Tibial nerve (tissue), 4 donors: ENCODE measurements at places on chromosomes 3 and 15.
A peak's percentile ranks its signal among the peaks of the same experiment; 100 is the strongest.

- H3K36me3 ChIP-seq, result no peaks in the 10 kb centered on the region
- peak overlapping the region; percentile 97 for H3K27ac ChIP-seq
- no peak overlapping the region for H3K4me3 ChIP-seq
- no peaks in the 10 kb centered on the region for H3K27me3 ChIP-seq
- peaks cover 15% of the 10 kb centered on the region for H3K4me1 ChIP-seq
Observed at GRCh38 chr3:72953325-72953956, 43.2 kb upstream of the PPP4R2 start.

- no peak for DNase-seq
- H3K4me1 ChIP-seq, result no peaks in the 10 kb centered on the region
- no peaks in the 10 kb centered on the region for H3K27me3 ChIP-seq
- no peak overlapping the region for H3K27ac ChIP-seq
- H3K4me3 ChIP-seq, result no peak overlapping the region
- no peaks in the 10 kb centered on the region for H3K36me3 ChIP-seq
Observed at GRCh38 chr3:172271386-172271976, 176.8 kb downstream of the GHSR start.

- H3K27me3 ChIP-seq, result no peaks in the 10 kb centered on the region
- no peak for DNase-seq
- no peak overlapping the region for H3K27ac ChIP-seq
- no peaks in the 10 kb centered on the region for H3K36me3 ChIP-seq
- H3K4me1 ChIP-seq, result peaks cover 54% of the 10 kb centered on the region
Observed at GRCh38 chr15:65870889-65871533, 1.7 kb downstream of the RAB11A start.

DNA sequence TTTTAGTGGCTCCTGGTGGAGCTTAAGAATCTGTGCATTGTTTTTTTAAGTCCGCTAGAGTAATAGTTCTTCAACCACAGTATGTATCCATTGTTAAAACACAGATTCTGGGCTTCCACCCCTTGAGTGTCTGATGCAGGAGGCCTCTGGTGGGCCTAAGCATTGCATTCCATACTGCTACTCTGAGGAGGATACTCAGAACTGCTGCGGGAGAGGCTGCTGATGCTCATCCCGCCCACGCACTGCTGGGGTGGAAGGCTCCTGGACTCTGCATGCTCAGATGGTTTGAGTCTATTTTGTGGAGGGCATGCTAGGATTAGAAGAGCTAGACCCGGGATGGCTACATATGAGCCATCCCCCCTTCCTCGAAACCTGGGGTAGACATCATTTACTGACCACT is 74.4 kb downstream of the THSD4 start:
- H3K4me1 ChIP-seq, result no peaks in the 10 kb centered on the region
- H3K27me3 ChIP-seq, result no peaks in the 10 kb centered on the region
- no peak overlapping the region for H3K27ac ChIP-seq
- no peak overlapping the region for H3K4me3 ChIP-seq
- DNase-seq, result no peak

DNA sequence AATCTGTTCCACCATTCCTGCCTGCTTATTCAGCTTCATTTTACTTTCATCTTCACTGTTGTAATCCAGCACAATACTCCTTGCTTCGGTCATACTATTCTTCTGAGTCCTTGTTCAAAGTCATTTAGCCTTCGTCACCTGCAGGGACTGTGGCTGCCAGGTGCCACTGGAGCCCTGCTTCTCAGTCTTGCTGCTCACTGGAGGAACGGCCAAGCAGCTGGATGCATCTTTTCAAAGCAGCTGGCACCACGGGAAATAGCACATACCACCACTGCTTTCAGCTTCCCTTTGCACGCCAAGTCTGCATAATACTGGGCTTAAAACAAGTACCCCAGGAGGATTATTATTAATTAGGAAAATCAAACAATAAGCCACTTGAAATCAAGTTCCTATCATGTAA is 287.6 kb downstream of the BCHE start:
- H3K4me1 ChIP-seq, result no peaks in the 10 kb centered on the region
- no peak overlapping the region for H3K4me3 ChIP-seq
- no peak for DNase-seq
- H3K27me3 ChIP-seq, result no peaks in the 10 kb centered on the region
- no peaks in the 10 kb centered on the region for H3K36me3 ChIP-seq

DNA sequence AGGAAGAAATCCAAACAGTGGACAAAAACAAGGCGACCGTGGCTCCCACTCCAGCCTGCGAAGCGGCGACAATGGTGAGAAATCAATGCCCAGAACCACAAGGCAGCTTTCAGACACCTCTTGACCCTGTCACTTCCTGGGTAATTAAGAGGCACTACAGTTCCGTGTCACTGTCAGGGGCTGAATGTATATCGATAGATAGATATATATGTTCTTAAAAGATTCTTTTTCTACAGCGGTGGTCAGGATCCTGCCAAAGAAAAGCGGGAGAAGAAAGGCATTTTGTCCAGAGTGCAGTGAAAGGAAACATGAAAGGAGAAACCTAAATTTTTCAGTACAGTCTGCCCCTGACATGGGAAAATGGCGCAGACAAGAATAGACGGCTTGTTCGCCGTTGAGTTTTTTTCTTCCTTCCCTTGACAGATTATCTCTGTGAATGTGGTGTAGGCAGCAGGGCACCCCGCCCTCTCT is 56.2 kb upstream of the HES1 start:
- H3K27me3 ChIP-seq, result no peaks in the 10 kb centered on the region
- H3K36me3 ChIP-seq, result no peaks in the 10 kb centered on the region
- no peaks in the 10 kb centered on the region for H3K4me1 ChIP-seq
- no peak for DNase-seq
- no peak overlapping the region for H3K27ac ChIP-seq
- no peak overlapping the region for H3K4me3 ChIP-seq

- no peaks in the 10 kb centered on the region for H3K4me1 ChIP-seq
- no peak overlapping the region for H3K27ac ChIP-seq
- H3K4me3 ChIP-seq, result no peak overlapping the region
- H3K27me3 ChIP-seq, result no peaks in the 10 kb centered on the region
Observed at GRCh38 chr15:82108489-82109078, 62.8 kb upstream of the MEX3B start.

- no peak overlapping the region for H3K27ac ChIP-seq
- no peaks in the 10 kb centered on the region for H3K27me3 ChIP-seq
- no peaks in the 10 kb centered on the region for H3K36me3 ChIP-seq
- peaks cover 69% of the 10 kb centered on the region for H3K4me1 ChIP-seq
Observed at GRCh38 chr3:51679318-51679717, 8.3 kb downstream of the TEX264 start.

GRCh38 chr3:191070201-191070600 is 128.8 kb upstream of the OSTN start:
- H3K4me1 ChIP-seq, result no peaks in the 10 kb centered on the region
- no peaks in the 10 kb centered on the region for H3K36me3 ChIP-seq
- H3K4me3 ChIP-seq, result no peak overlapping the region
- DNase-seq, result no peak

- H3K27me3 ChIP-seq, result no peaks in the 10 kb centered on the region
- no peak overlapping the region for H3K4me3 ChIP-seq
- H3K4me1 ChIP-seq, result no peaks in the 10 kb centered on the region
- H3K36me3 ChIP-seq, result no peaks in the 10 kb centered on the region
- H3K27ac ChIP-seq, result no peak overlapping the region
Observed at GRCh38 chr15:65189102-65189740, 4.1 kb upstream of the CLPX start.

- H3K27me3 ChIP-seq, result no peaks in the 10 kb centered on the region
- peaks cover 2% of the 10 kb centered on the region for H3K4me1 ChIP-seq
- no peak overlapping the region for H3K27ac ChIP-seq
Observed at GRCh38 chr3:16888785-16889607, 4.2 kb downstream of the PLCL2 start.

DNA sequence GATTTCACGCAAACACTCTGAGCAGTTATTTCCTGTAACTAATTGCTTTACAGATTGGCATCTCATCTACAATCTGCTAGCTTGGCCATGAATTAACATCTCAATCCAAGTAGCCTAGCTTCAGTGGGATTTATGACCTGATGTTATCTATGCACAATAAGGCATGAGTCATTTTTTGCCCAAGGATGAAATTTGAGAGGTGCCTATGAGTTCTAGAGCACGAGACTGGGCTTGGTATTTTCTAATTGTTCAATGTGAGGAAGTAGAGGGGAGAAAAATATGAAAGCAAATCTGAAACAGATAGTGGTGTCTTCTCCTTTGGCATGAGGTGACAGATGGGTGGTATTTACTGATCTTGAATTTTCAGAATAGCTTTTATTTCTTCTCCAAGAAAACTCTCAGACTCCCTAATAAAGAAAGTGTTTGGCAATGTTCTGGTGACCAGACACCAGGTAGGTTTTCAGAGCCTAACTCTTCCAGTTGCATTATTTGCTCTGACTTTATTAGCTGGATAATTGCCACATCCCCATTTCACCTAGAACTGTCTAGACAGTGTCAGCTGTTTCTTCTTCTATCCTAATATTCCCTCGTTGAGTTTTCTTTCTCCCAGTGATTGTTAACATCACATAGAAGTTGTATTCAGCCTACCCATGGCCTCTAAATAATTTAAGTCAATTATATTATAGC is 301.0 kb upstream of the UMPS start:
- H3K4me3 ChIP-seq, result no peak overlapping the region
- no peak overlapping the region for H3K27ac ChIP-seq
- H3K36me3 ChIP-seq, result no peaks in the 10 kb centered on the region
- H3K4me1 ChIP-seq, result no peaks in the 10 kb centered on the region
- H3K27me3 ChIP-seq, result no peaks in the 10 kb centered on the region

GRCh38 chr3:101836652-101837598 is 12.4 kb upstream of the NFKBIZ start:
- no peaks in the 10 kb centered on the region for H3K36me3 ChIP-seq
- peaks cover 11% of the 10 kb centered on the region for H3K4me1 ChIP-seq
- no peaks in the 10 kb centered on the region for H3K27me3 ChIP-seq
- no peak for DNase-seq

- H3K27me3 ChIP-seq, result no peaks in the 10 kb centered on the region
- no peak overlapping the region for H3K4me3 ChIP-seq
- no peaks in the 10 kb centered on the region for H3K36me3 ChIP-seq
- H3K27ac ChIP-seq, result no peak overlapping the region
- H3K4me1 ChIP-seq, result no peaks in the 10 kb centered on the region
- DNase-seq, result no peak
Observed at GRCh38 chr15:28980709-28981350, 95.1 kb downstream of the APBA2 start.

GRCh38 chr3:150469031-150469930 is 61.2 kb downstream of the TSC22D2 start:
- no peaks in the 10 kb centered on the region for H3K36me3 ChIP-seq
- H3K27me3 ChIP-seq, result no peaks in the 10 kb centered on the region
- no peak for DNase-seq
- no peak overlapping the region for H3K27ac ChIP-seq
- no peaks in the 10 kb centered on the region for H3K4me1 ChIP-seq

- H3K36me3 ChIP-seq, result no peaks in the 10 kb centered on the region
- H3K4me1 ChIP-seq, result no peaks in the 10 kb centered on the region
- H3K27ac ChIP-seq, result no peak overlapping the region
- no peak for DNase-seq
Observed at GRCh38 chr3:294096-294495, 97.5 kb downstream of the CHL1 start.

- H3K4me3 ChIP-seq, result no peak overlapping the region
- H3K27me3 ChIP-seq, result no peaks in the 10 kb centered on the region
- no peak overlapping the region for H3K27ac ChIP-seq
- no peaks in the 10 kb centered on the region for H3K4me1 ChIP-seq
- H3K36me3 ChIP-seq, result no peaks in the 10 kb centered on the region
Observed at GRCh38 chr3:38446085-38446686, 7.5 kb upstream of the ACVR2B start.

DNA sequence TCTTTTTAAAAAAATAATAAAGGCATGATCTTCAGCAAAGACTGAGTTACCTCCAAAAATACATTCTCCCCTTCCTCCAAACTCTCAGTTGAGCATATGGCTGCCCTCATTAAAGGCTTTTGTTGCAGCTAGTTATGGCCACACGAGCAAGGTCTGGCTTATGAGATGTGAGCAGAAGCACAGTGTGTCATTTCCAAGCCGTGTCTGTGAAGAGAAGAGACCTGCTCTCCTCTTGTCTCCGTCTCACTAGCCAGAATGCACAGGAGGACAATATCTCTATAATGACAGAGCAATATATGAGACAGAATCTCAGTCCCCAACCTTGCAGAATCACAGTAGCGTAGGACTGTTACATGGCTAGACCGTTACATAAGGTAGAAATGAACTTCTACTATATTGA is 152.3 kb downstream of the MAGI1 start:
- H3K27me3 ChIP-seq, result no peaks in the 10 kb centered on the region
- no peaks in the 10 kb centered on the region for H3K36me3 ChIP-seq
- H3K27ac ChIP-seq, result no peak overlapping the region
- DNase-seq, result no peak

GRCh38 chr3:58414538-58415197 is 19.0 kb downstream of the PDHB start:
- peak; percentile 84 for DNase-seq
- H3K27ac ChIP-seq, result no peak overlapping the region
- no peaks in the 10 kb centered on the region for H3K27me3 ChIP-seq
- peaks cover 41% of the 10 kb centered on the region for H3K36me3 ChIP-seq
- H3K4me3 ChIP-seq, result no peak overlapping the region

DNA sequence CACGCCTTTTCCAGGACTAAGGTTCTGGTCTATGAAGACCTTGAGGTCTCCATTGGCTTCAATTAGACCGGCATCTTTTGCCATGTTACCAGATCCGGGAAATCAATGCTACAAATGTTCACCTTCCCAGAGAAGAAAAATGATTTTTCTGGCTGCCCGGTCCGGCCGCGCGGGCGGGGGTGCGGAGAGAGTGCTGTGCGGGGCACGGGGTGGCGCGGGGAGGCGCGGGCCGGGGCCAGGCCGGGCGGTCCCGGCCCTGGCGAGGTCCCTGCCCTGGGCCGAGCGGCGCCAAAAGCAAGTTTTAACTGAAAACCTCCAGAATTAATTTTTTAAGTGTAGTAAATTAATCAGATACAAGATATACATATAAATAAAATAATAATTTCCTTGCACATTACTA is 128.2 kb downstream of the MINAR1 start:
- no peak overlapping the region for H3K4me3 ChIP-seq
- H3K27me3 ChIP-seq, result no peaks in the 10 kb centered on the region
- DNase-seq, result no peak
- no peak overlapping the region for H3K27ac ChIP-seq
- H3K36me3 ChIP-seq, result no peaks in the 10 kb centered on the region

- H3K4me3 ChIP-seq, result no peak overlapping the region
- no peaks in the 10 kb centered on the region for H3K36me3 ChIP-seq
- H3K4me1 ChIP-seq, result no peaks in the 10 kb centered on the region
- no peak overlapping the region for H3K27ac ChIP-seq
- no peaks in the 10 kb centered on the region for H3K27me3 ChIP-seq
Observed at GRCh38 chr3:94185753-94186152, 122.9 kb downstream of the NSUN3 start.

DNA sequence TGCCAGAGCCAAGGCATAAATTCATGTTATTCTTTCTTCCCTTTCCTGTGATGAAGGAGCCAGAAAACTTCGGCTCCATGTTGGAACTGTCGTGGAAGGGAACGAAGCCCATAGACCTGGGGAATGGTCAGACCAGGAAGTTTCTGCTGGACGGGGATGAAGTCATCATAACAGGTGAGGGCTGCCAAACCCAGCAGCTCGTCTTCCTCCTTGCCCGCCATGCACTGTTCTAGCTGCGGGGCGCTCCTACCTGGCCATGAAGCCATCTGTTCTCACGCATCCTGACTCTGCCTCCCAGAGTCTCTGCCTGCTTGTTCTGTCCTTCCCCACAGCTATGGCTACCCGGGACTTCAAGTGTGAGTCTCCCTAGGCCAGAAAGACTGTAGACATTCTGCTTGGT is 28.2 kb downstream of the FAH start:
- no peaks in the 10 kb centered on the region for H3K4me1 ChIP-seq
- no peak overlapping the region for H3K27ac ChIP-seq
- peaks cover 5% of the 10 kb centered on the region for H3K36me3 ChIP-seq
- DNase-seq, result no peak
